ENCODE measurements at places on chromosomes 6 and 20.

- no peak for DNase-seq
These were observed 10.2 kb downstream of the WFDC3 start for GRCh38 chr20:45781391-45781931.

DNA sequence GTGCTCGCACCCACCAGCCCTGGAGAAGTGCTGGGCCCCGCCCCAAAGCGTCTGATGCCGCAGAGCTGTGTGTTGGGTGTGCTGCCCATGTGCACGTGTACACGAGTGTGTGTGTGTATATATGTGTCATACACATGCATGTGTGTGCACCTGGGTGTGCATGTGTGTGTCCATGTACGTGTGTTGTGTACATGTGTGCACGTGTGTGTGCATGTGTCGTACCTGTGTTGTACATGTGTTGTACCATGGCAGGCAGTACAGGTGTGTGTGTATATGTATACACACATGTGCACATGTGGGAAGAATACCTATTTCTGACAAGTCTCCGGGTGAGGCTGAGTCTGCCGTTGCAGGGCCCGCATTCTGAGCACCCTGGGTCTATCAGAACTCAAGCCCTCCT, 6.2 kb upstream of the MRGBP start:
- no peak for DNase-seq

DNA sequence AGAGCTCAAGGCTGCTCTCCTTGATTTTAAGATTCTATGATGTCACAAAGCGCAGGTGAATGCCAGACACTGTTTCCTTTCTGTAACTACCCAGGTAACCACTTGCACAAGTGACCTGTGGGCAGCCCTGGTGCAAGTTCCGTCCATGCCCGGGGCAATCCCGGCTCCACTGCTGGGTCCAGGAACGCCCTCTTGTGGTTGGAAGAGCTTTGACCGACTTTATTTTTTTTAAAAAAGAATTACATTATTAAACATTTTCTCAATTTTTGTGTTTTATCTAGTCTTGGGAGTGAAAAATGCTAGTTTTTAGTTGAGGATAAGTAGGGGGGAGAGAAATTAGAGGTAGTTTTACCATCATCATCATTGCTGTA, 695.2 kb downstream of the QKI start:
- no peak for DNase-seq

GRCh38 chr6:139732451-139732850, 358.0 kb upstream of the CITED2 start:
- no peak for DNase-seq

DNA sequence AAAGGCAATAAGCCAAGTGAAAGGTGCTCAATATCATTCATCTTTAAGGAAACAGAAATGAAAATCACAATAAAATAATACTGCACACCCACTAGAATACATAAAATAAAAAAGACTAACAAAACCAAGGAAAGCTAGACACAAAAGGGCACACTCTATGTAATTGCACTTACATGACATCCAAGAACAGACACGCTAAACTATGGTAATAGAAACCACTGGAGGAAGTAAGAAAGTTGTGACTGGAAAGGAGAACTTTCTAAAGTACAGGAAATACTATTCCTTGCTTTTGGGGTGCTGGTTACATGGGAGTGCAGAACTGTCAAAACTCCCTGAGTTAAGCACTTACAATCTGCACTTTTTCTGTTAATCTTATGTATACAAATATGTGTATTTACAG, 253.7 kb upstream of the RUNX2 start:
- no peak for DNase-seq

DNA sequence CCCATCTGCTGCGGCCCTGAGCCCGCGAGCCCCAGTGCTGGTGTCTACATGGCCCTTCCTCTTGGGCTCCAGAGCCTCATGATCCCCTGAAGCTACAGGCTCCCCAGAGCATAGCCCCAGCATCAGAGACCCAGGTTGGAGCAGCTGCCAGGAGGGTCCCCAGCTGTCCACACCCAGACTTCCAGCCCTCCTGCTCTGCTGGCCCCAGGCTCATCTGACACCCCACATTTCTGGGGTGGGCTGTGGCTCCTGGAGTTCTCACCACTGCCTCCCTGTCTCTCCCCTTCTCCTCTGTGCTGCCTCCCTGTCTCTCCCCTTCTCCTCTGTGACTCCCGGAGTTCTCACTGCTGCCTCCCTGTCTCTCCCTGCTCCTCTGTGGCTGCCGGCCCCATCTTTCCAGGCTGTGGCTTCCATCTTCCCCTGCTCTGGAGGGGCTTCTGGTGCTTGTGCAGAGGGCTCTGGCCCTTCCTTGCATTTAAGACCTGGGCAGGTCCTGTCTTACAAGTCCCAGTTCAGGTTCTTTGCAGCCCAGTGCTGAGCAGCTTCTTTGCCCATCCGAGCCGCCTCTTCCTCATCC, 108.1 kb downstream of the ERMARD start:
- DNase-seq = no peak

DNA sequence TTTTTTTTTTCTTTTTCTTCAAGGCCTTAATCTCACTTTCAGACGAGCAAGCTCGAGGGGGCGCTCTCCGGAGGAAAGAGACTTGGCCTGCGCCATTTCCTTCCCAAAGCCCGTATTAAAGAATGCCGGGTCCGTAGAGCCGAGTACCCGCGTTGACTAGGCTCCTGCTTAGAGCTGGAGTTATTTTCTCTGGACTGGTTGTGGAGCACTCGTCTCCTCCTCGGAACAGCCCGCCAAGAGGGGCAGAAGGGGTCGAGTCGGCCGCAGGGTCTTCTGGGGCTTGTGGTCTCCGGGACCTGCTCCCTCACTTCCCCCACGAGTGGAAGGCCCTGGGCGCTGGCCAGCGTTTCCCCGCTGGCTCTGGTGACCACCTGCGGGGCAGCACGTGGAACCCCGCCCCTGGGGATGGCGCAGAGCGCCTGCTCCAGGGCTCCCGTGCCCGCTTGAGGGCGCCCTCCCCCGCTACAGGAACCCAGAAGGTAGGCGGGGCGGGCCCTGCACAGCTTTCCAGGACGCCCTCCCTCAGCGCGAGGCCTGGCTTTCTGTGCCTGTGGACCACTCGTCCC, 2.7 kb upstream of the MEI4 start:
- peak; percentile 82 for DNase-seq

GRCh38 chr6:82097676-82098075, 149.9 kb downstream of the IBTK start:
- DNase-seq = no peak

DNA sequence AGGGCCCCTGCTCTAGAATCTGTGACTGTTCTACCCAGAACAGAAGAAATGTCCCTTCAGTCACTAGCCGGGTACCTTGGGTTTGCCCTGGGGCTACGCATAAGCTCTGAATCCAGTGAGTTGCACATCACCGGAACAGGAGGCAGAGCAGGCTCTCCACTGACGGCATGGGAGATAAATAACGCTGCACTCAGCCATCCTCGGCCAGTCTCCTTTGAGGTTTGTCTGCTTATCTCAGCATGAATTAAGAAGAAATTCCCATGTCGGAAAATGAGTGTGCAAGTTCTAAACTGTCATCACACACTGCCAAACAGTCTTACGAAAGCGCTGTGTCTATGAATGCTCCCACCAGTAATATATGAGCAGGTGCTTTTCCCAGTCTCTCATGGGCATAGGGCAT, 90.8 kb downstream of the FAM50B start:
- DNase-seq = no peak

DNA sequence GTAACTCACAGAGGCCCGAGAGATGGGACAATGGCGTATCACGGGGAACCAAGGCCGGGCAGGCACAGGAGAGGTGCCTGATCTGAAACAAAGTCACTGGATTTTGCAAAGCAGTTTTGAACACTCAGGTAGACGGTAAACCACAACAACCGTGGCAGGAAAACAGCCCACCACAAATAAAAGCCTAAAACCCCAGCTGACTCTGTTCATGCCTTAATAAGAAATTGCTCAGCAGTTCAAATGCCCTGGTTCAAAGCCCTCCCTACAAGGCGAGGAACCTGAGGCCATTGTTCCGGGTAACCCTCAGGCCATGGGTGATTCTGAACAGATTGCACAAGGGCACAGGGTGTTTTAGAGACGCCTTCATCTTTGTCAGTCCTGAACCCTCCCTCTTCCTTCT, 114.2 kb downstream of the MAP3K7 start:
- no peak for DNase-seq

DNA sequence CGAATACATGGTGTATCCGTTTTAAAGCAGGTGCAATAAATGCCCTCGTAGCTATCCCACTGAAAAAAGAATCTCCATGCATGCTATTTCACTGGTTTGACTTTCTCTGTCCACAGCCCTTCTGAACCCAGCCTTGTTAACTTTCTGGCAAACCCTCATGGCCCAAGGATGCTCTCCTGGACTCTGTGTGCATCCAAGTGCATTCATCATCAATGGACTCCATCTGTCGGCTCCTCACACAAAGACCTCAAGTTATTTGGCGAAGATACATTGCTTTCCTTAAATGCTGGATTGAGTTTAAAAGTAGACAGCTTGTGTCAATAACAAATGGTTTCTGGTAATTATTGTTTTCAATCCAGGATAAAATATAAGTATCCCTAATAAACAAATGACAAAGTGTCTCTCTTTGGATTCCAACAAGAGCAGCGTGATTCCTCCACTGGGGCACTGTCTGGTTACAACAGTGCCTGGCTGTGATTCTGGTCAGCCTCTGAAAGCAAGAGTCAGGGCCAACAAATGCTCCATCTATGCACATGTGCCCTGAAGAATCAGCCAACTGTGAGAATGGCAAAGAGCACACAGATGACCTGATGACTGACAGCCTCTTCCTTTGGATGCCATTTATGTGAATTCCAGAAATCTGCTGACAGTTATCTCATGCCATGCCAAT, 55.7 kb downstream of the FYN start:
- DNase-seq = no peak

DNA sequence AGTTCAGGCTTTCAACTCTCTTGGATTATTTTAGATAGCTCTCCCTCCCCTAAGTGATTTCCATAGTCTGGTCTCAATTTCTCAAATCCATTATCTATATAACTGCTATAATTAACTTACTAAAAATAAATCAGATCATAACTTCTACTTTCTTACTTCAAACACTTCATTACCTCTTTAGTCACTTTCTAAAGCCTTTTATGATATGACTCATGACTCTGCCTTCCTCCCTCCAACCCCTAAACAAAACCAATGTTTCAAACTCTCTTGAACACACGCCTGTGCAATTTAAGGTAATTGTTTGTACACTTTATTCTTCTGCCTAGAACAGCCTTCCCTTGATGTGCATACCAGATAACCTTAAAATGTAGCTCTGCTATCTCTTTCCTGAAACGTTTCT, 100.5 kb downstream of the LMBRD1 start:
- DNase-seq = peak; percentile 33

GRCh38 chr6:105374010-105374420, 28.9 kb downstream of the PREP start:
- DNase-seq = no peak

DNA sequence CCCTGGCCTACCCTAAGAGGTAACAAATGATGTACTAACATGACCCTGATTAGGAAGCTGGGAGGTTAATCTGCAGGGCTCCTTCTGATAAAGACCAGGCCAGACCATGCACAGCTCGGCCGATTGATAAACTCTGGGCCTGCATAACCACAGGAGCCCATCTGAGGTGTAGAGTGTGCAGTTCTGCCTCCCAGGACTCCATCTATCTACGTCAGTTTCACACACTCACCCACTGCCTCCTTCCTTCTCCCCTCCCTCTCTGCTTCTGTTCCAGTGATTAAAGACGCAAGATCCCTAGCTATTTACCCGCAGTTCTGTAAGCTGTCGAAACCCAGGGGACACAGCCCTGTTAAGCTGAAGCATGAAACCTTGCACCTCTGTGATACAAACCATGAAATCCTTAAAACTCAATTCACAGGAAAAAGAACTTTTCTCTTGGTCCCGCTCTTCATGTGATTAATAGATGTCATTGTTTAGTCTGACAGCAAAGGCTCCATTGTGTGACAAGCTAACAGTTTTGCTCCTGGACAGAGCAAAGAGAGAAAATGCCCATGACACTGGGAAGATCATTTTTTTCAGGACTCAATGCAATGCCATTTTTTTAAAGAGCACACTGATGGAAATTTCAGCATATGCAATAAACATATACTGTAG, 470.6 kb downstream of the MAFB start:
- peak; percentile 8 for DNase-seq

- DNase-seq = no peak
These were observed 12.7 kb downstream of the GCLC start for GRCh38 chr6:53532061-53532797.

GRCh38 chr6:36805917-36806316, 33.3 kb downstream of the CPNE5 start:
- DNase-seq = no peak

GRCh38 chr6:162029873-162030576, 697.5 kb downstream of the PRKN start:
- DNase-seq = no peak

- DNase-seq = no peak
These were observed 80.0 kb downstream of the SLC2A10 start for GRCh38 chr20:46789339-46790028.

GRCh38 chr6:12963567-12963966, 247.0 kb downstream of the PHACTR1 start:
- DNase-seq = no peak

- DNase-seq = no peak
These were observed 185.8 kb upstream of the PRDM1 start for GRCh38 chr6:105900125-105900937.

Measured in NCI-H2227 treated with DMSO at 0.1 percent for 48 hours (cell line).